ENCODE measurements at places on chromosomes 7 and 10.

- DNase-seq = no peak
Measured at GRCh38 chr10:113095419-113096127, 145.5 kb downstream of the TCF7L2 start.

- peak; percentile 39 for DNase-seq
Measured at GRCh38 chr7:142478479-142479220, 220.8 kb upstream of the PRSS58 start.

GRCh38 chr7:151011097-151011409 is 13.2 kb downstream of the ATG9B start:
- DNase-seq = no peak

GRCh38 chr7:82376739-82377138 is 66.8 kb downstream of the CACNA2D1 start:
- no peak for DNase-seq

DNA sequence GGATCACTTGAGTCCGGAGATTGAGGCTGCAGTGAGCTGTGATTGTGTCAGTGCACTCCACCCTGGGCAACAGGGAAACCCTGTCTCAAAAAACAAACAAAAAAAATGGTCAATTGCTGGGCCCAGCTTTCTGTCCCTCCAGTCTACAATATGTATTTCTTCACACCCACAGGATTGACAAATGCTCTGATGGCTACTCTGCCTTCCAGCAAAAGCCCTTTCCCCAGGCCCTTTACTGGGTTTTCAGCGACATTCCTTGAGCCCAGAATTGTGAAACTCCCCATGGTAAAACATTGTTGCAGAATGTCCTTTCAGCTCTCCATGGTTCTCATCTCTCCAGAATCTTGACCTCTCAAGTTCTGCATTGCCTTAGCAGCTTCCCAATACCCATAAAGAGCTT is 23.7 kb upstream of the TNKS2 start:
- no peak for DNase-seq

DNA sequence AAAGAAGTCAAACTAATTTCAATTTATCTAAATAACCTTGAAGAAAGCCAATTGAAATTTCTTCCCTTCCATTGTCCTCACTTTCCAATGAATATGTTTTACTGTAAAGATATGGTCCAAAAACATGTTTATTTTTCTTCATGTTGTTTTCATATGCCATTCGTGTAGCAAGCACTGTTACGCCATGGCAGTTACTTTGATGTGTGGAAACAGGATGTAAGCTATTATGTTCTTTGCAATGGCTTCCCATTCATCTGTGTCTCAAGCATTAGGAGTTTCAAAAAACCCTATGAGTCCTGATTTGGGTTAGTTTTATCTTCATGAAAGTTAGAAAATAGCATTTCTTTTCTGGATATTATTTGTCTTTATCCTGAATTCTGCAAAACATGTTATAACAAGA is 31.0 kb downstream of the GPR141 start:
- no peak for DNase-seq
